Stimulated activated naive B cell treated with anti-CD40 and anti-IgM and Interleukin-4, amounts not matched to agents 10 μg/mL and 1 μg/mL and 100 μg/mL, for 72 hours (primary cell): ENCODE measurements at places on chromosomes 13 and 19.

GRCh38 chr19:18425515-18426415 lies 6.6 kb downstream of the SSBP4 start:
- no peak overlapping the region for H3K27ac ChIP-seq
- DNase-seq: no peak
- H3K4me1 ChIP-seq: peaks cover 34% of the 10 kb centered on the region
- H3K27me3 ChIP-seq: no peaks in the 10 kb centered on the region
- no peak overlapping the region for H3K4me3 ChIP-seq

DNA sequence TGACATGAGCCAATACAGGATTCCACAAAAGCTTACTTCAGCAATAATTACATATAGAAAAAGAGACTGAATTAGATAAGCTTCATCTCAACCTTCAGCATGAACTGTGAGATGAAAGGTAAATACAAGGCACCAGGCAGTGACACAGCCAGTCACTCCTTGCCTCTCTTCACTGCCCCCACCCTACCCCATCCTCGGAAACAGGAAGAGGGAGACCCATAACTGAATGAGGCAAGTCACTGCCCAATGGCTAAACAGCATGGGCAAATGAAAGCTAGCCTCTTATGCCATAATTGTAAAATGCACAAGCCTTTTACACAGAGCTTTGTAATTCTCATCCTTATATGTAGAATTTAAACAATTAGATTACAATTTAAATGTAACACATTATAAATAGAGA lies 1.7 kb downstream of the ZNF160 start:
- peaks cover 39% of the 10 kb centered on the region for H3K36me3 ChIP-seq
- H3K4me3 ChIP-seq: peak overlapping the region; percentile 87
- DNase-seq: no peak
- H3K4me1 ChIP-seq: peaks cover 30% of the 10 kb centered on the region

GRCh38 chr19:50490991-50491472 lies 14.4 kb upstream of the GARIN5A start:
- no peak for DNase-seq
- H3K4me1 ChIP-seq: peaks cover 43% of the 10 kb centered on the region
- peak overlapping the region; percentile 1 for H3K27ac ChIP-seq

DNA sequence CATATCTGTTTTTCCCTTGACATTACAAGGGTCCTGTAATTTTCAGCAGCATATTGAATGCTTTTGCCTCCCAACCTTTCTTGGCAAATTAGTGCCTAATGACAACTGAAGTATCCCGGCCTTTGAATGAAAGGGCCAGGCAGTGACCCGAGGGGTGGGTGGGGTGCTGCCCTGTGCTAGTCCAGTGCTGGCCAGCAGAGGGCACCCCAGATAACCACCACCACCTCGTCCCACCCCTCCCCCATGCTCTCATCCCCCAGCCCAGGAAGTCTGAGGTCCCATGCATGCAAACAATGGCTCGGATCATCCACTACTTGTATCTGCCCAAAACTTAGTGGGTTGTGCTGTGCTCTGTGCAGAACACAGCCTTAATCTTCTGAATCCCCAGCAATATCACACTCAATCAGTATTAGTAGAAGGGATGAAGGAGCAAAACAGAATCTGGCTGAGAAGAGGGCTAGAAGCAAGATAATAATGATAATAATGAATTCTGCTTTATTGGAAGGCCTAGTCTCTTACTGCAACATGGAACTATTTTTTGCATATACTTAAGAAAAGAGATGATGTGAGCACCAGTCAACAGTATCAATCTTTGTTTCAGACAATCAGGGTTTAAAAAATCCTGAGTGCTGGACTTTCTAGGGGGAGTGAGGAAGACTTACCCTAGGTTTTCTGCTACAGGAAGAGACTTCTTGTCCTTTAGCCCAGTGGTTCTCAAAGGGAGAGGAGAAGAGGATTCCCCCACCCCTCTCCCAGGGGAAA lies 3.8 kb downstream of the ATP12A start:
- H3K4me3 ChIP-seq: no peak overlapping the region
- peaks cover 19% of the 10 kb centered on the region for H3K4me1 ChIP-seq
- no peaks in the 10 kb centered on the region for H3K36me3 ChIP-seq
- DNase-seq: peak; percentile 21

DNA sequence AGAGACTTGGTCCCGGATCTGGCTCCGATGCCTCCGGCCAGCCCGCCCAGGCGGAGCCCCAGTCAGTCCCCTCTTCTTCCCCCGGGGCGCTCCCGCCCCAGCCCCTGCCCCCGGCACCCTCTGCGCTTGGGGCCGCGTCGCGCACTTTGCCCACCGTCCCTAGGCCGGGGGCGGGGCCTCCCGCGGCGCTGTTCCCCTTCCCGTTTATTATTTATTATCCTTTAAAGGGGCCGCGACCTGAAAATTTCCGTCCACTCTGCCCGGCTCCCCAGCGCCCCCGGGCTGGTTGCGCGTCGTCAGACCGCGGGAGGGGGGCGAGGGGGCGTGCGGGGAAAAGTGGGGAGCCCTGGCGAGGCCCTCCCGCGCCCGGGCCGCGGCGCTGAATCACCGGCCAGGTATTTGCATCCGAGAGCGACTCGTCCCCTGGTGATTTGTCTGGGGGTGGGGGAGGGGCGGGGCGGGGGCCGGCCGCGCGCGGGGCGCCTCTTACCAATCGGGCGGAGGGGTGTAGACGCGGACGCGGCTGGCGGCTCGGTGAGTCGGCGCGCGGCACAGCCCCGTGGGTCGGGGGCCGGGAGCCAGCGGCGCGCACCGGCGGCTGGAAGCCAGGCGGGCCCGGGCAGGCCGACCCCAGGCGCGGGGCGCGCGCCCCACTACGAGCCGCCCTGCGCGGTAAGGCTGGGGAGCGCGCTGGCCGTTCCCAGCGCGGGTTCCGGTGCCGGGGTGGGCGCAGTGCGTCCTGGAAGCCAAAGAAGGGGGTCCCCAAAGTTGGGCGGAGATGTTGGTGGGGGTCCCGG lies at the start of gene ARID3A:
Gene ARID3A (plus strand): TSS at position 510 of the 797 bp plus-strand sequence. CDS start 3,494 bp downstream, outside the sequence.
- peak within 1 kb of the TSS; percentile 94 for H3K27ac ChIP-seq
- H3K27me3 ChIP-seq: no peaks in the 10 kb centered on the region
- peak within 1 kb of the TSS; percentile 92 for H3K4me3 ChIP-seq
- DNase-seq: peak; percentile 82
- H3K36me3 ChIP-seq: peaks cover 13% of the 10 kb centered on the region

DNA sequence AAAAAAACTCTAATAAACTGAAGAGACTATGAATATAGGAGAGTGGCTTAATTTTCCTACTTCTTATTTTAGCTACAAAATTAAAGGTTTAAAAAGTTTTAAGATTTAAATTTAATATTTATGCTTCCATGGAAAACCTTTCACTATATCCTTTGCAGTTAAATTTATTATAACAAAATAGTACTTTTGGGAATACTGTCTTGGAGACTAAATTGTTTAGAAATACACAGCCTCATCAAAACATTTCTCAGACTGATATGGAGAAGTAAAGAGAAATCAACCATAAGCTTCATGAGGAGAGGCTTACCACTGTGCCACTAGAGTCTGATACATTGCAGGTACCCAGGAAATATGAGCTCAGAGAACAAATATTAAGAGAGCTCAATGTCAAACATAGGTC lies 436.5 kb downstream of the KCTD12 start:
- no peaks in the 10 kb centered on the region for H3K27me3 ChIP-seq
- H3K27ac ChIP-seq: no peak overlapping the region
- no peak overlapping the region for H3K4me3 ChIP-seq
- H3K4me1 ChIP-seq: no peaks in the 10 kb centered on the region
- H3K36me3 ChIP-seq: no peaks in the 10 kb centered on the region
- no peak for DNase-seq
